ENCODE measurements at places on chromosomes 7 and 10.

GRCh38 chr10:101772017-101772894 is 3.7 kb downstream of the FGF8 start:
- DNase-seq = no peak

DNA sequence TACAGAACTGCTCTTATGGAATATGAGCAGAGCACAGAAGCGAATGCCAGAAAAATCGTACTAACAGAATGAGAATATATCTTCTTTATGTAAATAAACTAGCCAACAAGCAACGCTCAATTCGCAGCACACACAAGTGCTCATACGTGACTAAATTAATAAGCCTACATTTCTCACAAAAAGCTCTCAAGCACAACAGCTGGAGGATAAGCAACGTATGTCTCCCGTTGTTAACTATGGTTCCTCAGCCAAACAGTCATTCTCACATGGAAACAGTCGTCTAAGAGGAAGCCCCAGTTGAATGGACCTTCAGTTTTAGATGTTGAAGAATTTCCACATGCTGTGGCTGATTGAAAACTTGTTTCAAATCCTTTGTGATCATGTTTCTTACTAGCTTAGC is 110.4 kb downstream of the PKD1L1 start:
- no peak for DNase-seq

GRCh38 chr10:73734796-73735305 is 9.3 kb upstream of the SEC24C start:
- DNase-seq = no peak

- DNase-seq = no peak
Observed at GRCh38 chr7:33452805-33453502, 323.6 kb downstream of the BBS9 start.

GRCh38 chr10:23413629-23414089 is 25.2 kb upstream of the OTUD1 start:
- no peak for DNase-seq

GRCh38 chr7:30633223-30633622 is 38.5 kb downstream of the GARS1 start:
- no peak for DNase-seq

DNA sequence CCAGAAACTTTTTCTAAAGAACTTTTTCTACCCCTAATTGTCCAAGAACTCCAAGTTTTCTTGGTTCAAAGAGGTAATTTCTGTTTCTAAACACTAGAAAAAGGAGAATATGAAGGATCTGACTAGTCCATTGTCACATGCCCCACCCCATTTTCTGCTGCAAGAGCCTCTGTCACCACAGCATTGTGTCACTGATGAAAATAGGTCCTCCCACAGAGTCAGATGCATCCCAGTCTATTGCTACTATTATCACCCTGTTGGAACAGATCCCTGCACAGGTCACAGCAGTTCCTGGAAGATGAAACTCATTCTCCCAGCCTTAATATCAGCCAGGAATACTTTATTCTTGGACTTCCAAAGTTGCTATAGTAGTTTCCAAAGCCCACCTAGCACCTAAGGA is 7.5 kb upstream of the CFTR start:
- DNase-seq = no peak

DNA sequence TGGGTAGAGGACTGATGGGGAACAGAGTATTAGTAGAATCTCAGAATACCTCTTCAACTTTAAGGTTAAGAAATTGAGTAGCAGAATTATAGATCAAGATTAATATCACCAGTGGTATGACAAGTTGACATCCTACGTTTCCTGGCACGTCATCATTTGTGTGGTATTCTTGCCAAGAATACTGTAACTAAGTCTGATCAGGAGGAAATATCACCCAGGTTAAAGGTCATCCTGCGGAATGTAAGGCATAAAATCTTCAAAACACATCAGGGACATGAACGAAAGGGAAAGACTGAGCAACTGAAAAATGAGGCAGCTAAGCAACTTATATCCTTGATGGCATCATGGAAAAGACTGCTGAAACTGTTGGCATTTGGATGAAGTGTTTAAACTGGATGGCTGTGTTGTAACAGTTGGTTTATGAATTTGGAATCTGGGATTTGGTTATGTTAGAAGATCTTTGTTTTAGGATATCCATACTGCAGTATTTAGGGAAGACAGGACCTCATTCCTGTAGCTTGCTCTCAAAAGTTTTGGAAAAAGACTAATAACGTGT is 86.1 kb downstream of the TRIM24 start:
- DNase-seq = no peak

GRCh38 chr7:144038887-144039286 is 9.9 kb upstream of the OR2A5 start:
- no peak for DNase-seq

DNA sequence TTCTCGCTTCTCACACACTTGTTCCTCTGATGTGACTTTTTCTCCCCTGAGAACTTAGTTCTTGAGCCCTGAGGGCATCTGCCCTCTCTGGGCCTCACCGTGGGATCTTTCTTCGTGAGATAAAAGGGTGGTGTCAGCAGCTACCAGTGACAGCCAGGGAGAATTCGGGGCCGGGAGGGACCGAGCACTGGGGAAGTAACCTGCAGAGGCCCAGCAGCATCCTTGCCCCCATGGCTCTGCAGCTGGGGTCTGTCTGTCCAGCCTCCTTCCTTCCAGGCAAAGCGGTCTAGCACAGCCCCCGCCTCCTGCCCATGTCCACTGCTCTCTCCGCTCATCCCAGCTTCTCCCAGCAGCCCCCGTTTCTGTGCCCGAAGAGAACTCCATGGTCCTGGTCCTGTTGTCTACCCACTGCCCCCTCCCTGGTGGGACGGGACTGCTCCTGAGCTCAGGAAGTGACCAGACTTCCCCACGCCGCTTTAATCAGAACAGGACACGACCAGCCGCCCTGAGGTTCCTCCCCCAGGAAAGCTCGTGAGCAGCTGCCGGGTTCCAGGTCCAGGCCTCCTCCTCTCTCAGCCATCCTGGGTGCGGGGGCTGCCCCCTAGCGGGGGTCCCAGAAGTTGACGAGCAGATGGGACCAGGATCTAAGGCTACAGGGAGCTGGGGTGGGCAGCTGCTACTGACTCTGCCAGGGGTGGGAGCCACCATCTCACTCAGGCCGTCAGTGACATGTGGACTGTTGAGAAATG is 187.5 kb downstream of the WDR37 start:
- DNase-seq = peak; percentile 20

DNA sequence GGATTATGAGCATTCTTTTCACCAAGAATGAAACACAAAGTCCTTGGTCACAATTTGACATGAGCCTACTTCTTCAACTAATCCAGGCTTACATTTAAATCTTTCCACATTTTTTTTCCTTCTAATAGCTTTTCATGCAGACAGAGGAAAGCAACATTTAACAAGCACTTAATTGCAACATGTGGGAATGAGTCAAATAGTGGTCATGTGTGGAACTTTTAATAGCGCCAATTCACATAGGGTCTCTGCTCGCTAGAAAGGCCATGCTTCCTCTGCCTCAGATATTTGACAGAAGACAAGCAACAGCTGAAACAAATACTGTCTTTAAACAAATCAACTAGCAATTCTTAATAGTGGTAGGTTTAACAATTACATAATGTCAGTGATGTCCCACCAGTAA is 285.9 kb upstream of the ETV1 start:
- DNase-seq = no peak

DNA sequence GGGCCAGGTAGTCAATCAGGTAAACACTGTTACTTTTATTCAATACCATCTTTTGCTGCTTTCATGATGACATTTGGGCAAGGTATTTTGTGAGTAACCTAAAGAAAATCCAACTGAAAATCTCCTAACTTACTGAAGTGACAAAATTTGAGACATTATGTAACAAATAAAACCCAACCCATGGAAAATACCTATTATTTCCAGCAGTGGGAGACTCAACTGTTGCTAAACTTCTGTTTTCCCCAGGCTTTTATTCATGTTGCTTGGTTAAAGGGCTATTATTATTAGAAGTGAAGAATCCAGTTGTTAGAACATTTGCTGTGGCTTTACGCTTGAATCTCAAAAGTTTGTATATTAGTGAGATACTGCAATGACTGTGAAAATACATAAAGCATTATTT is 215.9 kb downstream of the MDFIC start:
- DNase-seq = no peak

- no peak for DNase-seq
Observed at GRCh38 chr7:90841759-90842429, 245.8 kb downstream of the CDK14 start.

DNA sequence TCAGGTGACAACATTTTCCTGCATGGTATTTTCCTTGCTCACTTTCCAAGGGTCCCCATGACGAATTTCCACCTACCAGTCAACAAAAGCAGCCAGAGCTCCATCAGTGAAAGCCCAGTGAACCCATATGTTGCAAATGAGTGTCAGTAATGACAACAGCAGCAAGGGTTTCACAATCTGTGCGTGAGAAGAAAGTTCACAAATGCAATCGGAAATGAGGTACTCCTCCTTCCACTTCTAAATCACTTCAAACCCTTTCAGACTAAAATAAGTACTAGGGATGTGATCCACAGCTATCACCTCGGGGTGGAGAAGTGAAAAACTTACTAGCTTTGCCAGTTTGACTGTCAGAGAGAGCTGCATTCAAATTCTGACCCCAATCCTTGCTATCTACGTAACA is 55.6 kb upstream of the BET1 start:
- no peak for DNase-seq

DNA sequence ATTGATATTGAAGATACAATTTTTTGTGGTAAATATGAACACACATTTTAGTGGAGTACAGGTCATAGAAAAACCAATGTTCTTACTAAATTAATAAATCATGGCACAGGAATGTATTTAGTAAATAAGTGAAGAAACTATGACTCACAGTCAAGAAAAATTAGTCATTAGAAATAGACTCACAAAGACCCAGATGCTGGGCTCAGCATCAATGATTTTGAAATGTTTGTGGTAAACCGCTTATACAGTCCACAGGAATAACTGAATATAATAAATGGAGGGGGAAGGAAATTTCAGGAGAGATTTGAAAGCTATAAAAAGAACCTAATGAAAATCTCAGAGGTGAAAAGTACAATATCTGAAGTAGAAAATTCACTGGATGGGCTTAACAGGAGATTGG is 138.3 kb upstream of the ADCY1 start:
- no peak for DNase-seq

DNA sequence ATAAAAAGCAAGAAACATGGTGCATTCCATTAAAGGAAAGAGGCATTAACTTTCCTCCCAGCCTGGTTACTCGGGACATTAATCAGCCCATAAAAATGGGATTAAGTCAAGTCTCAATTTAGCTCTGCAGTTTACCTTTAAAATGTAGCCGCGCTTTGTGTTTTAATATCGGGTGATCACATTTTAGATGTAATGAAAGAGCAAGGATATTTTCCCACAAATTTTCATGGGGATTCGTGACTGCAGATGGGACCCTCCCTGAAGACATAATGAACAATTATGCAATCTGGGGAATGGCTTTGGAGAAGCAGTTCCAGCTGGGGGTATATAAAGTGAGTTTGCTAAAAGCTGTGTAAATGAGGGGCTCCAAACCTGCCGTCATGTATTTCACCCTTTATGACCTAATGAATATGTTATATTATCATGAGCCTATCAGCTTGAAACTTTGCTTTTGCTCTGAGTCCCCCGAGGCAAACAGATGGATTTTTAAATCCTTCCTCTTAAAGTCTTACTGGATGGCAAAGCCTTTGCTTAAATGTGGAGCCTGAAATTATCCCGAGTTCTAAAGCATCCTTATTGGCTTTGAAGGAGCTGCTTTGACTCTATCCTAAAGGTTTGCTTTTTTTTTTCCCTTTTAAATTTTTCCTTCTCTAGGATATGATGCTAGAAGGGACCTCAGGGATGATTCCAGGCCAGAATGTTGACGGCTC is 31.8 kb downstream of the BAMBI start:
- no peak for DNase-seq

- no peak for DNase-seq
Observed at GRCh38 chr7:137146012-137146455, 197.5 kb downstream of the PTN start.

DNA sequence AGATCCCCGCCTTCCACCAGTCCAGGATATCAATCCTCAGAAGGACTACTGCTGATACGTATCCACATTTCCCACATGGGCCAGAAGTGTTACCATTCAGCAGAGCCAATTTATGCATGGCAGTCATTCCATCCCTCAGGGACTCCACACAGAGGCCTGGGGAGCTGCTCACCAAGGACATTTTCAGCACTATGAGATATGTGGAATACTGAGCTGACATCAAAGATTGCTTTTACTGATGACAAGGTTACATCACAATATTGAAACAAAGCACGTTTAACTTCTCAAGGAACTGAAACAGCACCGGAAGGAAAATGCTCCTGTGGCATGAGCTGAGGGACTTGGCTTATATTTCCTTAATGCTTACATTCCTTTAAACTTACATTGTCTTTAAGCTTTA is 335.1 kb downstream of the BMPER start:
- no peak for DNase-seq

- no peak for DNase-seq
Observed at GRCh38 chr10:122495406-122496340, 34.3 kb downstream of the HTRA1 start.

- DNase-seq = no peak
Observed at GRCh38 chr10:34427911-34428216, 387.2 kb downstream of the PARD3 start.

GRCh38 chr7:138325434-138325833 is 134.6 kb upstream of the TRIM24 start:
- DNase-seq = no peak

DNA sequence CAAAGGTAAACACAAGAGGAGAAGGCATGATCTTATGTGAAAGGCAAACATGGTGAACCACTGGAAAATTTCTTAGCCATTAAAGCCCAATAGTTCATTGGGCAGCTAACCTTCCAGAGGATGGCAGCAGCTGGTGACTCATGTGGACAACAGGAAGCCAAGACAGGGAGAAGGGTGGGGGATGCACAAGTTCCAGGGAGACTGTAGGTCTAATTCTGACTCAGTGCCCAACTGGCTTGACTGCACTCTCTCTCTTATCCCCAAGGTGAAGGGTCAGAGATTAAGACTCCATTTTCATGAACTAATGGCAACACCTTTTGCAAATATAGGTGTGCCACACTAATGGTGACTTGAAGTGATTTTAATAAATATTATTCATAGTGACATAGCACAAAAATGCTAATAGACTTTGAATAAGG is 47.9 kb upstream of the SLC35B4 start:
- DNase-seq = no peak

DNA sequence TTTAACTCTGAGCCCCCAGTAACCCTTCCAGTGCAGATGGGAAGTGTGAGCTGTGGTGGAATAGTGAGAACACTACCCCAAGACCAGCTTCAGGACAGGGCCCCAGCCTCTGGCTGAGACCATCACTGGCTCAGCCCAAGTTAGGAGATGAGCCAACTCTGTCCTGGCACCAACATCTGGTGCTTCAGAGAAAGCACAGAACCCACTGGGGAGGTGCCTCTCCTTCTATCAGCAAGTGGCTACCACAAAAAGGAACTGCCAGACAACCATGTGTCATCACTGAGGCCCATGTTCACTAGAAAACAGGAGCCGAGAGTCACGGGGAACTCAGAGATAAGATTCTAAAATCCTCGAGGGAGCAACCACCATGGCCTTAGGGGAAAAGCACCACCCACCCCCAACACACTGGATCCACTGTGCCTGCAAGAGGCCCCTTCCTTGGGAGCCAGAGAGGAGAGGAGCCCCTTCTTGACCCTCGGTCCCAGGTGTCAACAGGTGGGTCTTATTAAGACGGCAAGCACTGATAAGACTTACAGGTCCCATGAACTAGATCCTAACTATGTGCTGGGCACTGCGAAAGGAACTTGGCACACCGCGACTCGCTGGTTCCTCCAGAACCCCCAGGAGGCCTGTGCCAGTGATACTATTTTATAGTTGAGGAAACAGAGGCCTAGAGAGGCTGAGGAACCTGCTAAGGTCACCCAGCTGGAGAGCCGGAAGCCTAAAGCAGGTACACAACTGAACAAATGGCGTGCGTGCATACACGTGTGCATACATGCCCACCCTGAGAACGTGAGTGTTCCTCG is 102.7 kb downstream of the FAM53B start:
- DNase-seq = peak; percentile 63

Data from activated CD4-positive, alpha-beta T cell treated with anti-CD3 and anti-CD28 coated beads for 36 hours (primary cell).